ENCODE measurements at places on chromosomes 2 and 18.

- no peak for DNase-seq
These were observed 34.1 kb downstream of the ARHGEF4 start for GRCh38 chr2:130870779-130871178.

- no peak for DNase-seq
These were observed 121.2 kb upstream of the SLC35G4 start for GRCh38 chr18:11488175-11488574.

GRCh38 chr2:55051026-55051866 is 995 bp upstream of the RTN4 start:
- no peak for DNase-seq

GRCh38 chr2:154600927-154601494 is 97.5 kb upstream of the KCNJ3 start:
- DNase-seq: no peak

DNA sequence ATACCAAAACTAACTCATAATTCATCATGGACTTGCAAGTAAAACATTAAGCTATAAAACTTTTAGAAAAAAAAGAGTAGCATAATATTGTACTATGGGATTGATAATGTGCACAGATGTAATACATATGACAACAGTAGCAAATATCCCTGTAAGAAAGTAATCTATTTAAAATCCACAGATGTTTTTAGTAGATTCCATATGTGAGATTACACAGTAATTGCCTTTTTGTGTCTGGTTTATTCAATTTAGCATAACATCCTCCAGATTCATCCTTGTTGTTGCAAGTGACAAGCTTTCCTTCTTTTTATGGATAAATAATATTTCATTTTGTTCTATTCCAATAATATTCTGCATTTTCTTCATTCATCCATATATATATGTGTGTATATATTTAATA is 278.2 kb upstream of the LRRTM4 start:
- DNase-seq: no peak

- DNase-seq: no peak
These were observed 71.9 kb downstream of the TCF4 start for GRCh38 chr18:55515941-55516710.

DNA sequence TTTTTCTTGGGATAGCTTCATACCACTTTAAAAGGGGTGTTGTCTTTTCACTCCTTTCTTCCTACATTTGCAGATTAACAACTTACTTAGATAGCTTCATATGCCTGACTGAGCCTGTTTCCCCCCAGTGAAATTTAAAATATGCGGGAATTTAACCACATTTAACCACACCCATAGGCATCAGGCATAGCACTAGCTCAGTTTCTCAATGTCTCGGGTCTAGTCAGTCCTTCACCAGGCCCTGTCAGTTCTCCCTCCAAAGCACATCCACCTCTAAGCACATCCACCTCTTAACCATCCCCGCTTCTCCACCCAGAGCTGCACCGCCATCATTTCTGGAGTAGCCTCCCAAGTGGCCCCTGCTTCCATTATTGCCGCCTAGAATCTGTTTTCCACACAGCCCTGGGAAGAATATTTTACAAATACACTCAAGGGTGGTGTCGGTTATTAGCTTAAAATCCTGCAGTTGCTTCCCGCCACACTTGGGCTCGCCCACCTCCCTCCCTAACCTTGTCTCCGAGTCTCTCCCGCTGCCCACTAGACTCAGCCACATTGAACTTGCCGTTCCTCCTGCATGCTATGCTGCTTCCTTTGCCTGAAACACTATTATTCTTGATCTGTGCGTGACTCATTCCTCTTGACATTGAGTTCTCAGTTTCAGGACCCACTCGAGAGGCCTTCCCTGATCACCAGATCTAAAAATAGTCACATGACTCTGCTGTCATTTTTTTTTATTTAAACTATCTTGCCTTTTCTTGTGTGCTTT is 68.3 kb downstream of the SPTBN1 start:
- no peak for DNase-seq

- DNase-seq: peak; percentile 52
These were observed 931.9 kb downstream of the DCDC2C start for GRCh38 chr2:4635289-4635688.

GRCh38 chr2:240983361-240983995 is 14.9 kb upstream of the SNED1 start:
- DNase-seq: peak; percentile 22
